NCI-H1092 (cell line): ENCODE measurements at places on chromosomes 2 and 18.

DNA sequence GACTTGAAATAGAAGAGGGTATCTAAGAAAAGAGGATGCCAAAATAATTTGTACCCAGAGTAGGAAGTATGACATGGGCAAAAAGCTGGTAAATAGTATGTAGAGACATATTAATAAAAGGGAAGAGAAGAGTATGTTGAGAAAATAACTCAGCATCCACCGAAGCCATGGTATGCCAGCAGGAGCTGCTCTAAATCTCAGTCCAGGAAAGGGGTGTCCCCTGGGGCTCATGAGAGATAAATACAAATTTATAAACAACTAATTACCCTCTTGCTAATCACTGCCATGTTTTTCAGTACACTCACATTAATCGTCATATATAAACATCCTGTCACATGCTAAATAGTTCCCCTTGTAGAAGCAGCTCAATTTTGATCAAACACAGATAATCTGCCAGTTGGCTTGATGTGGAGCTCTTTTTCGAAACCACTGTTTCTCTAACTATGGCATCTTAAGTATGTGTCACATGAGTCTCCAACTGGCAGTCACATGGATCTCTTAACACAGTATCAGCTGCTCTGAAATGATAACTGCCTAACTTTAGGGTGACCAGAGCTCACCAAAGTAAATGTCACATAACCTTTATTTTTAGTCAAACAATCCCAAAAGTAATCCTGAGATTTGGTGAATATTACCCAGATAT lies 31.9 kb downstream of the EXOC6B start:
- DNase-seq: no peak

DNA sequence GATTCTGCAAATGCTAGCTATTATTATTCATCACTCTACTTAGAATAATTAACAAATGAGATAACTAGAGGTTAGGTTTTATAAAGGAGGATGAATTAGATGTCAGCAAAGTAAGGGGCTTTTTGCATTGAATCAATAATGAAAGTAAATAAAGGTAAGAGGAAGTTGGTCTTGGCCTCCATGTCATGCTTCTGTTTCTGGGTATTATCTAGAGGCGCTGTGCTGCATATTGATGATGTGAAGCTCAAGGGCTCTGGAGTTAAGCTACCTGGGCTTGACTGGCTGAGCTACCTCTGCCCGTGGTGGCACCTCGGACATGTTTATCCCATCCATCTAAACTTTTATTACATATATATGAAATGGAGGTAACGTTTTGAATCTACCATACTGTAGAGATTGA lies 350.9 kb downstream of the PARD3B start:
- DNase-seq: no peak

DNA sequence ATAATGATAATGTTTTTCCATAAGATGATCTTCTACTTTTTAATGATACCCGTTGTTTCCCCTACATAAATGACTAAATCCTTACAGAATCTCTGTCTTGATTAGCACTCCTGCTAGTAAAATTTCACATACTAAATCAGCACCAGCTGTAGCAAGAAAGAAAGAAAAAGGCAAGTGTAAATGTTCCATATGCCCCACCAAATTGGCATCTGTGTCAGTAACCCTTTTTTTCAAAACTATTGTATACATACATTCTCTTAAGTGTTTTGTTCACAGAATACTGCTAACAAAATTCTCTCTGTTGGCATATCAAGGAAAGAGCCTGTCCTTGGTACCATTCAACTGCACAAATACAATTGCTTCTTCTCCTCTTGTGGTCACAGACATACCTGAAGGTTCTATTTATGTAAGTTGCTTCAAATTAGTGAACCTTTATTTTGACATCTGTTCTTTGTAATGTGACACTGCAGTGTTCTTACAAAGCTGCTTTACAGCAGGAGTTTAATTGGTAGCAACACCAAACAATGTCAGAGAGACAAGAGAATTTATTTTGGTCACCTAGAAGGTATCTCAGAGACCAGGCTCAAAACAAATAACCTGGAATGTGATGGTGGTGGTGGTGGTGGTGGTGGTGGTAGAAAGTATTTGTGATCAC lies 641.9 kb downstream of the ZEB2 start:
- no peak for DNase-seq

DNA sequence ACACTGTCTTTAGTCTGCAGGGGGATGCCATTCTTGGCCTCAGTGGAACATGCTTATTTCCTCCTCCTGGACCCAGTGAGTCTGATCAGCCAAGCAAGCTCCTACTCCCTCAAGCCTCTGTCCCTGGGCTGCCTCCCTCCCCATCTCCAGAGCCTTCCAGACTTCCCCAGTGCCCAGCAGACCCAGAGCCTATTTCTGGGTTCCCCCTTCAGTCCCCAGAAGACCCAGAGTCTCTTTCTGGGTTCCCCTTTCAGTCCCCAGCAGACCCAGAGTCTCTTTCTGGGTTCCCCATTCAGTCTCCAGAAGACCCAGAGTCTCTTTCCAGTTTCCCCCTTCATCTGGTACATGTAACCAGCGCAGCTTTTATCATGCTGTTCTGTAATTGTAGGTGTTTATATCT lies 17.0 kb upstream of the PKDCC start:
- no peak for DNase-seq

DNA sequence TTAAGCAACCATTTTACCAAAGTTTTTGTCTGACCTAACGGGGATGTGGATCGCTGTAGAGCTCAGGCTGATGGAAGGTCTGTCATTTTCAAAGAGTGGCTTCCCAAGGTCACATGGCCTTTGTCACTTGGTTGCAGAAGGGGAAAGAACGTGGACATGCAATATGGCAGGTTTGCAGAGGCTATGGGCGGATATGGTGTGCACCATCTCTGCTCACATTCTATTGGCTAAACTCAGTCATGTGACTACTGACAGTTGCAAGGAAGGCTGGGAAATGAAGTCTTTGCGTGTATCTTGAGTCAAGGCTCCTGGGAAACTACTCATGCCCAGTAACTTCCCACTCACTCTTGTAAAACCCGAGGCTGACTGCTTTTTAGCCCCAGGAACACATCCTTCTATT lies 96.8 kb downstream of the ST6GAL2 start:
- DNase-seq: no peak

DNA sequence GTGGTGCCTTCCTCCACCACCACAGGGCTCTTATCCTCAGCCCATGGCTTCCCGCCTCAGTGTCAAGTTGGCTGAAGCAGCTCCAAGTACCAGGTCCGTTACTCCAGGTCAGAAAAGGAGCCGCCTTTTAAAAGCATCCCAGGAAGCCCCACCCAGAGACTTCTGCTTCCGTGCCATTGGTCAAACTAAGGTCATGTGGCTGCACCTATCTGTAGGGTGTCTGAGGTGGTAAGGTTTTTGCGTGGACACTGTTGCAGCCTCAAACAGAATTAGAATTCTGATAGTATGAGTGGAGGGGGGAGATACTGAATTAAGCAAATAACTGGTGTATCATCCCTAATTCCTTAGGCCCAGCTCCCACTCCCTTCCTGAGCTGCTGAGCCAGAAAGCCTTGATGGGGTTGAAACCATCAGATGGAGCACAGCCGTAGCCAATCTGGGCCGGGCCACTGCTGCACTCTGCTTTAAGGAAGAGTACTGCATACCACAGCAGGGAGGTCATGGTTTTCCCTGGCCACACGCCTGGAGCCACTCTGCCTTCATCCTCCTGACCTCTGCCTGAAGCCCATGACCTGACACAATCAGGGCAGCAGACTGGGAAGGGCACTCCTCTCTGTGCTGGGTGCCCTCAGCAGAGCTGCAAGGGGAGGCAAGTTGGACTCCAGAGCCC lies 8.4 kb downstream of the TMEM247 start:
- DNase-seq: no peak

DNA sequence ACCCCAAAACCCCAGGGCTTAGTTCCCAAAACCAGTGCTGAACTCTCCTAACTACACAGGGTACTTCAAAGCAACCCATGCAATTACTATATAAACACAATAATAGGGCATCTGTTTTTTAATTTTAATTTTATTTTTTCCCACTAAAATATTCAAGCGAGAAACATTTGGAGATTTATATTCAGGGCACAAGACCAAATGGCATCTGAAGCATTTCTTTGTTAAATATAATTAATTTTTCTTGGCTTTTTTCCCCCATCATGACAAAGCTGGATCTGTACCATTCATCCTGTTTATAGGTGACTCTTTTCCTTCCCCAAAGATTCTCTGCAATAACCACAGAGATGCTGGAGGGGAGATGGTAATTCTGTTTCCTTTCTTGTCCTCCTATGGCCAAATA lies 18.1 kb upstream of the HDAC4 start:
- DNase-seq: no peak

DNA sequence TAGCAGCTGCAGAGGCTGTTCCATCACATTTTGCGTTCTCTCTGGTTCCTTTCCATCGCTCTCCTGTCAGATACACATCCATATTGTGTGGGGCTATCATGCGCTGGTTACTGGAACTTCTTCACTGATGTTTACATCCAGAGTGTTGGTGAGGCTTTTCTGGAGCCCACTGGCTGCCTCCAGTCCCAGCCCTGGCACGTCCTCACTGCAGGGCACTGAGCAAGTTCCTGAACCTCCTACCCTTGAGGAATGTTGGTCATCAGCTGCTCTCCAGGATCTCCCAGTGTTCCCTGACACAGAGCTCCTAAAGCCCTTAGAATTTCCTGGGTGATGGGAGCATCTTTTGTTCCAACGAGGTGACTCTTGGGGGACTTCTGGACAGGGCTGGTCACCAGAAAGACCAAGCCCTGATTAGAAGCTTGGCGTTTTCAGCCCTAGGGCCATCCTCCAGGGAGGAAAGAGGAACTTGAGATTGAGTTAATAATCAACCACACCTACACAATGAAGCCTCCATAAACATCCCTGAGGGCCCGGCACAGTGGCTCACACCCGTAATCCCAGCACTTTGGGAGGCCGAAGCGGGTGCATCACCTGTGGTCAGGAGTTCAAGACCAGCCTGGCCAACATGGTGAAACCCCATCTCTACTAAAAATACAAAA lies 81.3 kb downstream of the TFCP2L1 start:
- DNase-seq: no peak
